CD4-positive, alpha-beta memory T cell (primary cell): ENCODE measurements at places on chromosomes 1 and 21. TPM values are rescaled to one million over a fixed set of nuclear protein-coding genes. Genes with fewer than 3 reads are reported as not detected.

The FCRL5 gene
- not detected for total RNA-seq

The VHLL gene
- 0.53 TPM for total RNA-seq

GRCh38 chr21:15446223-15446622 lies 283.6 kb upstream of the USP25 start:
- no peak for DNase-seq

GRCh38 chr1:240522122-240522822 lies 89.7 kb downstream of the GREM2 start:
- no peak for DNase-seq

- no peak for DNase-seq
Measured at GRCh38 chr1:163974120-163974519, 584.9 kb upstream of the PBX1 start.

- DNase-seq = no peak
Measured at GRCh38 chr21:41251961-41252642, 64.5 kb upstream of the FAM3B start.

- no peak for DNase-seq
Measured at GRCh38 chr21:44962403-44962966, 22.7 kb downstream of the SLX9 start.
